ENCODE measurements at places on chromosomes 11 and 22.

DNA sequence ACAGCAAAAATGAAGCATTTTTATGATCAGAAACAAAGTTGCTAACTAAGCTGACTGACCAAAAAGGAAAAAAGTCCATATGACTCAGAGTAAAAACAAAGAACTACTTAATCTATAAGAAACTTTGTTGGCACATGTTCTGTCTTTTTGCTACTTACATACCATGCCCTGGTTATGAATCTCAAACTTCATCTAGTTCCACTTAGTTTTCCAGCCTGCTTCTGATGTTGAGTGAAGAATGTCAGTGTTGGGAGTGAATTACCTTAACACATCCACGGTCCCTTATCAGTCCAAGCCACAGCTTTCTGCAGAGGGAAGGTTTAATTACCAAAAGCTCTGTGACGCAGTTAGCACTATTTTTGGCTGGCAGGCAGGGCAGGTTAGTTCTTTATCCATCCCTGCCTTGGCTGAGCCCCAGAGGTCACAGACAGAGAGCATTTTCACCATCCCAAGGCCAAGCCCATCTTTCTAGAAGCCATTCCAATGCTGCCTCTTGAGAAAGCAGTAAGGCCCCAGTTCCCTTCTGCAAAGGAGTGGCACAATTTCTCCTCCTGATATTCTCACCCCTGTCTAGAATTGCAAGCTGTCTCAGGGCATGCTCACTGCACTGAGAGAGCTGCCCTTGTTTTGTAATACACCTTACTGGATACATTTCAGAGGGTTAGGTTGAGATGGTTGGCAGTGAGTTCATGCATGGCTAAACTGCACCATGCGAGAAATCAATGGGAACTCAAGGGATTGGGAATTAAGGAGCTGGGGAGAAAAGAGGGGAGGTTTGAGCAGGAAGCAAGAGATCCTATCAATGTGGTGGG lies 67.1 kb downstream of the SLC1A2 start:
- H3K4me1 ChIP-seq = peaks cover 26% of the 10 kb centered on the region
- no peaks in the 10 kb centered on the region for H3K27me3 ChIP-seq
- no peak overlapping the region for H3K27ac ChIP-seq
- H3K36me3 ChIP-seq = no peaks in the 10 kb centered on the region

DNA sequence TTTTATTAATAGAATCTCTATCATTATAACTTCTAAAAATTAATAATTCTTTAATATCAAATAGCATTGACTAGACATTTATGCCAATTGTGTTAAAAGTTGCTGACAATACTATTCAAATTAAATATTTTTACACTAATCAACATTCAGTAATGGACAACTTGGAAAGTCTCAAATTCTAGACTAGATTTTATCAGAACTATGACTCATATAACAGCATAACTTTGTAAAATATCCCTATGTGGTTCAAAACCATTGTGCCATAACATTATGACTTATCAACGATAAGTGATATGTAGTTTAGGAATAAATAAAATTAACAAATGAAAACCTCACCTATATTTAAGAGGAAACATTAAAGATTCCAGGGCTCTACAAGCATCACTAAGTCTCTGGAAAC lies 291.8 kb downstream of the SBF2 start:
- no peaks in the 10 kb centered on the region for H3K36me3 ChIP-seq
- no peak for DNase-seq
- no peak overlapping the region for H3K27ac ChIP-seq
- no peak overlapping the region for H3K4me3 ChIP-seq
- H3K4me1 ChIP-seq = no peaks in the 10 kb centered on the region

- H3K27ac ChIP-seq = no peak overlapping the region
- H3K36me3 ChIP-seq = no peaks in the 10 kb centered on the region
- H3K4me1 ChIP-seq = peaks cover 6% of the 10 kb centered on the region
- no peak overlapping the region for H3K4me3 ChIP-seq
- H3K27me3 ChIP-seq = peaks cover 18% of the 10 kb centered on the region
Measured at GRCh38 chr11:74471668-74472429, 4.5 kb upstream of the KCNE3 start.

DNA sequence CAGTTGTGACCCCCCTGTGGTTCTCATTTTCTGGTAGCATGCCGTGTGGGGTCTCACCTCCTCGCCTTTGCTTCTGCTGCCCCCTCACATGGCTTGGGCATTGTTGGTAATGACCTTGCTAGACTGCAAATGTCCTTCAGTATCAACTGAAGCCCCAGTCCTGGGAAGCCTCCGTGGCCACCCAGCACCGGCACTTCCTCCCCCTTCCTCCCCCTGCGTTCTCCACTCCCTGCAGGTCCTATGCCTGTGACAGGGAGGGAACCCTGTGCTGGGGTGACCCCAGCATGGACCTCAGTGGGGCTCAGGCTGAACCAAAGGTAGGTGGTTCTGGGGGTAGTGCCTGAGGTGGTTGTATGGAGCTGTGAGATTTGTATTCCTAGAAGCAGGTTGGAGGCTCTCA lies 5.9 kb downstream of the ST3GAL4 start:
- H3K27me3 ChIP-seq = no peaks in the 10 kb centered on the region
- H3K4me1 ChIP-seq = peaks cover 5% of the 10 kb centered on the region
- no peak overlapping the region for H3K27ac ChIP-seq
- H3K4me3 ChIP-seq = no peak overlapping the region
- H3K36me3 ChIP-seq = no peaks in the 10 kb centered on the region
- no peak for DNase-seq

DNA sequence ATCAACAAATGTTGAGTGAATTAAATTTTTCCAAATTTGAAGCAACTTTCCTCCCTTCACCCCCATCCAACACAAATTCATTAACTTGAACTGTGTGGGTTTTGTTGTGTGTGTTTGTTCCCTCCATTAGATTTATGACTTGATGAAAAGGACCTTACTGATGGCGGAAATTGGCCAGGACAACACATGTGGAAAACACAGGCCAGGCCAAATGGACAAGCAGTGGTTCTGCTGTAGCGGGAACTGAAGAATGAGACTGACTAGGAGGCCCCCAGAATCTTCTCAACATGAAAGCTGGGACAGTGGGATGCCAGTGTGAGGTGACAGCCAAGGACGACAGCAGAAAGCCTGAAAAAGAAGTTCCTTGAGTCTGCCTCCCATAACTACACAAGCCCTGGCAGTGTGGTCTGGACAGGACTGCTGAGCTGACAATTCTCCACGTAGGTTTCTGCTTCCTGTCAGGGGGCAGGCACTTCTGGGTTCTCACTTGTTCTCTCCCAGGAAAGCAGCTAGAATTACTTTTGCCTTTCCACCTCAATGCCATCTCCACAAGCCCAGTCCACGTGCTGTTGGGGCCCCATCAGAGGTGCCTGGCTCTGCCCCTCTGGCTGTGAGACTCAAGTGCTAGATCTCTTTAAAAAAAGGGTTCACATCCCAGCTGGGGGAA lies 94.3 kb downstream of the ETS1 start:
- H3K4me1 ChIP-seq = peaks cover 96% of the 10 kb centered on the region
- H3K36me3 ChIP-seq = peaks cover 84% of the 10 kb centered on the region
- DNase-seq = peak; percentile 67
- H3K27me3 ChIP-seq = no peaks in the 10 kb centered on the region
- H3K27ac ChIP-seq = peak overlapping the region; percentile 91

Measured in activated CD4-positive, alpha-beta memory T cell treated with anti-CD3 and anti-CD28 coated beads for 36 hours (primary cell).